Activated CD4-positive, CD25-positive, alpha-beta regulatory T cell (primary cell): ENCODE measurements at places on chromosomes 11 and 22.

- DNase-seq, result no peak
Observed at GRCh38 chr11:84247926-84248325, 961.8 kb upstream of the CCDC90B start.

- DNase-seq, result no peak
Observed at GRCh38 chr11:47797633-47798032, 30.5 kb upstream of the FNBP4 start.

GRCh38 chr22:46386312-46386711, 50.8 kb downstream of the TRMU start:
- no peak for DNase-seq

DNA sequence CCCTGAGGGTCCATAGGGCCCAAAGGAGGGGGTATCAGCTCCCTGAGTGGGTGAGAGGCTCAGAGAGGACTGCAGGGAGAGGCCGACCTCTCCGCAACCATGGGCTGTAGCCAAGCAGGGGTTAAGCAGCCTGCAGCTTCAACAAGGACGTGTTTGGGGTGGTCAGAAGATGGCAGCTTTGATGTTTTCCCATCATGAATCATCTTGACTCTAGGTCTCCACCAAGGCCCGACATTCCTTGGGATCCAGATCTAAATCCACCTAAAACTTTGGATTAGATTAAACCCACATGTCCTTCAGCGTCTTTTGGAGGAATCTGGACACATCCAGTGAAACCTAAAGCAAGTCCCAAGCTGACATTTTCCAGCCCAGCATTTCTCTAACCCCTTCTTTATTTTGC, 19.8 kb downstream of the FBLN1 start:
- no peak for DNase-seq

- DNase-seq, result no peak
Observed at GRCh38 chr11:2533587-2534133, 88.9 kb downstream of the KCNQ1 start.

GRCh38 chr11:17813391-17814059, 78.9 kb downstream of the KCNC1 start:
- no peak for DNase-seq

GRCh38 chr11:26201411-26201810, 130.5 kb upstream of the ANO3 start:
- no peak for DNase-seq

DNA sequence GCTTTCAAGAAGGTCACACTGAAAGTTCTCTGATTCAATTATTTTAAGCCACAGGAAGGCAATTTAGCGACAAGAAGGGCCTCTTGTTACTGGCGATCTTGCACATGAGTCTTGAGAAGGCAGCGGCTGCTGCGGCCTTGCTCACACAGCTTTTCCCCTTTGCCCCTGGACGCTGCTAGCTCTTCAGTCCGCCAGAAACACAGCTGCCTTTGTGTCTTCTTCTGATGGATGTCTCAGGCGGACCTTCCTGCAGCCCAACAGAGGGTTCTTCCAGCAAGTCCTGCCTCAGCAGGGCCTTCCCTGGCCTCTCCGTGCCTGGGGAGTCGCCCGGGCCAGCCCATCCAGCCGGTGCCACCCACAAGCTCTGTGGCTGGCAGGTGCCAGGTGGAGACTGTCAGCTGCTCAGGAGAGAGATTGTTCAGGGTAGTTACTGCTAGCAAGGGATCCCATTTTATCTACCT, 59.4 kb downstream of the PKNOX2 start:
- no peak for DNase-seq

GRCh38 chr22:22109693-22110466, 127.3 kb upstream of the TOP3B start:
- DNase-seq, result no peak

DNA sequence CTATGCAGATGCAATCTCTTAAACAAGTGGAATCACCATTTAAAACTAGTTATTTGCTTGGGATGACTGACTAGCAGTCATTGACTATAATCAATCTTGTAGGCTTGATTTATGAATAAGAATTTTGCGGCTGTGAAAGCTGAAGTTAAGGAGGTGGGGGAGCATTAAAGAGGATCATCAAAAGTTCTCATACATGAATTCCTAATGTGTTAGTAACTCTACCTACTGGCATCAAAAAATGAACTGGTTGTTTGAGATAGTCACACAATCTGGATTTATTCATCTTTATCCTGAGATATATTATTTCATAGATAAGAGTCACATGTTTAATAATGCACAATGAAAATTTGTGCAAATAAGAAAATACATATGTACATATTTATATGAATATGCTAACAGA, 393.6 kb downstream of the LUZP2 start:
- no peak for DNase-seq

- DNase-seq, result no peak
Observed at GRCh38 chr11:6414874-6415328, 4.0 kb downstream of the APBB1 start.

GRCh38 chr11:112847568-112847967, 113.7 kb upstream of the NCAM1 start:
- no peak for DNase-seq

DNA sequence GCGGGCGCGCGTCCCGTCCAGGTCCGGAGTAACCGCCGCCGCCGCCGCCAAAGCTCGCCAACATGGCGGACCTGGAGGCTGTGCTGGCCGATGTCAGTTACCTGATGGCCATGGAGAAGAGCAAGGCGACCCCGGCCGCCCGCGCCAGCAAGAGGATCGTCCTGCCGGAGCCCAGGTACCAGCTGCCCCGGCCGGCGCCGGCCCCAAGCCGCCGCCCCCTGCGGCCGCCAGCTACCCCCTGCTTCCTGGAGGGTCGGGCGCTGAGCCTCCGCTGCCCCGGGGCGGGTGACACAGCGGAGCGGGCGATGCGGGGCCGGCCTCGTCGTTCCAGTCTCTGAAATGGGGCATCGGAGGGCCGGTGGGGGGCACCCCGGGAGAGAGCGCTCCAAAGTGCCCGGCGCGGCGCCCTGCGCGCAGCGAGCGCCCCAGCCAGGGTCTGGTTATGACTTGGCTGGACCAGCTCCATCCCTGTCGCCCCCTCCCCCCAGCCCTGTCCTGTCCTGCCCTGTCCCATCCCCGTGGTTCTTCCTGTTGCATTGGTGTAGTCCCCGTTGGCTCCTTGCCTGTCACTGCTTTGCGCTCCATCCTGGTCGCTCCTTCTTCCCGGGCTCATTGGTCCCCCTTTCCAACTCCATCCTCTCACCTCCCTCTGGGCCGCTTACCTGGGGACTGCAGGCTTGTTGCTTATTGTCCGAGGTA, 653 bp downstream of the GRK3 start:
- DNase-seq, result no peak

- no peak for DNase-seq
Observed at GRCh38 chr11:133081730-133082452, 450.4 kb downstream of the OPCML start.

- DNase-seq, result no peak
Observed at GRCh38 chr22:33007485-33007884, 50.7 kb downstream of the SYN3 start.

GRCh38 chr22:32620992-32621391, 146.4 kb downstream of the FBXO7 start:
- no peak for DNase-seq

- no peak for DNase-seq
Observed at GRCh38 chr11:10990637-10991193, 132.9 kb upstream of the ZBED5 start.

DNA sequence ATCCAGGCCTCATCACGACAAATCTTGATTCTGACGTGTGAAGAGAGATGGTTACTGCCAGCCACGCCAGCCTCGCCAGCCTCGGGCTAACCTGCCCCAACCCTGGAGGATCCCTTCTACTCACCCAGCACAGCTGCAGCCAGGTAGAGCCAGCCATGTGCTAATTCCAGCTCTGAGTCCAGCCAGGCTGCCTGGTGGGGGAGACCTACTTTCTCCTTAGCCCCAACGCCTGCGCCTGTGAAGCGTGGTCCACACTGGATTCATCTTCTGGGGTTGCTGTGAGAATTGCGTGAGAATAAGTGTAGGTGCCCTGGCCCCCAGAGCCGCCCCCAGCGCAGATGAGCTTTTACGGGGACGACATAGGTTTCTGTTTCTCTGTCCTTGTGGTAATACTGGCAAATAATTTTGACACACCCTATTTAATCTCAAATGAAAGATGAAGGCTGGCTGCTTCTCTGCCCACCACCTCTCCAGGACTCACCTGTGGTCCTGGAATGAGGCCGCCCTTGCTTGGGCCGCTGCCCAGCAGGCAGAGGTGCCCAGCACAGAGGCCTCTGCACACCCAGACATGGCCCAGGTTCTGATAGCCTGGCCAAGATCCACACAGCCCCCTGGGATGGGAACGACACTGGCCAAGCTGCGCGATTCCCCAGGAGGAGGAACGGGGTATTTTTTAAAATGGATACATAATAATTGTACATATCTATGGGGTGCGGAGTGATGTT, 528.4 kb downstream of the TBC1D22A start:
- DNase-seq, result no peak

DNA sequence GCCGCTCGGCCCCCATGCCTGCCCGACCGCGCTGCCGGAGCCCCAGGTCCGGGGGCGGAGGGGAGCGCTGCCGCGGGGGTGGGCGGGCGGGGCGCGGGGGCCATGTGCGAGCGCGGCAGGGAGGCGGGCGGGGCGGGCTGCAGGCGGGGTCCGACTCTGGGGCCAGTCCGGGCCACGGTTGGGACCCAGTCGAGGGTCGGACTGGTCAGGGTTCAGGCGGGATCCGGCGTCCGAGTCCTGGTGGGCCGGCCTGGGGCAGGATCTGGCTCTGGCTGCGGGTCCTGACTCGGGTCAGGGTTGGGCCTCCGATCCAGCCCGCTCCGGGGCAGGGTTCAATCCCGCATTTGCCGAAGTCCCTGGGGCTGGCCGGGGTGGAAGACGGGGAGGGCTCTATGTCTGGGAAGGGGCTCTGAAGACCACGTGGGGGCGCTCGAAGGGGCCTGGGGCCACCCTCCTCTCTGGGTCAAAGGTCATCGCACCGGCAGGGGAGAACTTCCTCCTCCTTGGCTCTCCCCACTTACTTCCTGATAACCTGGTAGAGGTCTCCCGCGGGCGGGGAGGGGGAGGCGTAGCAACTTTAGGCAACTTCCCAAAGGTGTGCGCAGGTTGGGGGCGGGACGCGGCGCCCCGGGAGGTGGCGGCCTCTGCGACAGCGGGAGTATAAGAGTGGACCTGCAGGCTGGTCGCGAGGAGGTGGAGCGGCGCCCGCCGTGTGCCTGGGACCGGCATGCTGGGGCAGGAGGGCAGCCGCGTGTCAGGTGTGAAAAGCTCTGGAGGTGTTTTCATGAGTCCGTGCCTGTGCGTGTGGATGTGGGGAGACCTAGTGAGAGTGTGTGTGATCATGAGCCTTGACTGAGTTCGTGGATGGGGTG, 603 bp downstream of the ESRRA start:
- peak; percentile 42 for DNase-seq

DNA sequence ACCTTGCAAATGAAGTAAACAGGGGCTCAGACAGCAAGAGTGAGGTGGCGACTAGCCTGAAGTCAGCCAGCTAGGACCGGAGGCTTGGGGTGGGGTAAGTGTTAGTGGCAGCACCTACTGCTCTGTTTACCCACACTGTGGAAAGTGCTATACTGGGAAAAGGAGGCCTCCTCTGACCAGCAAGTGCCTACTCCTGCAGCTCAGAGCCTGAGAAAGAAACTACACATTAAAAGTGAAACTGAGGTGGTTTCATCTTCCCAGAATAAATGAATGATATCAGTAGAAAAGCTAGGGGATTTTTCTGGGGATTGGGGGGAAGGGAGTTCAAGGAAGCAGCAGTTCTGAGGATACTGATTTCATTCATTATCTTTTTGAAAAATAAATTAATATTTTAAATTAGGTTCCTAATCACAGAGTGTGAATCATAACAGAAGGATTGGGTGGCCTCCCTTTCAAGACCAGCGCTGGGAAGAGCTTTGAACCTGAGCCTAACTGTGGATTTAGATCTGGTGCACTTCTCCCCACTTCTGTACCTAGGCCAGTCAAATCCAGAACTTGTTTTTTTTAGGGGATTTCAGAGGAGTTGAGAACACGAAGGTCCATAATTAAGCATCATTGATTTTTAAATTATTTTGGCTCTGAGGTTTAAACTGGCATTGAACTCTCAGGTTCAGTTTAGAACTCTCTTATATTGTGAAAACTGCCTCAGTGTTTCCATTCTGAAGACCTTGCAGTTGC, 48.1 kb upstream of the GRAMD1B start:
- DNase-seq, result no peak

- no peak for DNase-seq
Observed at GRCh38 chr11:46339816-46340215, 7.4 kb upstream of the DGKZ start.
